ENCODE measurements at places on chromosomes 5 and 9. TPM values are rescaled to one million over a fixed set of nuclear protein-coding genes. Genes with fewer than 3 reads are reported as not detected.

DNA sequence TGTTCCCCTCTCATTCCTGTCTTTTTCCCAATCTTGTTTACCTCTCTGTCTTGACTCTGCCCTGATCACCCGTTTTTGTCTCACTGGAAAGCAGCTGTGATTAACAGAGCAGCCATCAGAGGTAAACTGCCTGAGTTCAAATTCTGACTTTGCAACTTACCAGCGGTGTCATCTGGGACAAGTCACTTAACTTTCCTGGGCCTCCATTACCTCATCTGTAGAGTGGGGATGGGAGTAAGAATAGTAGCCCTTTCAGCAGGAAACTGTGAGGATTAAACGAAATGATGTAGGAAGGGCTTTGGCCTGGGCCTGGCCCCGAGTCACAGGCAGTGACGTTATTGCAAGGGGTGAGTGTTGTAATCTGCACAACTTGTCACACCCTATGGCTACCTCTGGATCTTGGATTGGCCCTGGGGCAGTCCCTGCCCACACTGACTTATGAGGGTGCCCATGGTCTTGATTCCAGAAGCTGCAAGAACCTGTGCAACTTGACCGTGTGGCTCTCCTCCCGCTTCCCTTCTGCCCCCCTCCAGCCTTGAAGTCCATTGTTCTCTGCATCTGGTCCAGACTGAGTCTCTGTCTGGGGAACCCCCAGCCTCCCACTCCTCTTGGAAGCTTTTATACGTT is 657 bp upstream of the PCDH12 start:
- DNase-seq, result no peak

DNA sequence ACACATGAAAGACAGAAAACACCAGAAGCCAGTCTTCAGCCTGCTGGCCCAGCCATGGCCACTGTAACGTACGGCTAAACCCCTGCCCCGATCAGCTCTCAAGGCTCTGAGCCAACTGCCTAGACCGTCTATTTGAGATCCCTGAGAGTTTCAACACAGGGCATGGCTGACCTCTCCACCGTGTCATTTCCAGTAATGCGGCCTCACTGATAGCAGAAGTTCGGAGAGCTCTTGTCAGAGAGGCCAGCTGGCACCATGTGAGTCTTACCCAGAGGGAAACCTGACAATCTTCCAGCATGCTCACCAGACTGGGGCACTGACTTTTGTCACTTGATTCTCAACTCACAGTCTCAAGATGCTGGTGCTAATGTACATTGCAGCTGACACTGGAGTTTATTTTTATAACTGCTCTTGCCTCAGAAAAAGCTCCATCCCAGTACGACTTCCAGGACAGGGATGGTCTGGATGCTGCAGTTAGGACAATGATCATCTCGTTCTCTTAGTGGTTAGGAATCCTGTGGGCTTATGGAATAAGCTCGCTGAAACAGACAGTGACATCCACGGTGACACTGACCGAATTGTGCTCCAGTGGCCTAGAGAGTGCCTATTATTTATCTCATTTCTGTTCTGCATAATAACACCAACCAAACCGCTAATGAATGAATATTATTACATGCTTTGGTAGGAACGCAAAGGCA is 372.7 kb downstream of the ICE1 start:
- DNase-seq, result no peak

DNA sequence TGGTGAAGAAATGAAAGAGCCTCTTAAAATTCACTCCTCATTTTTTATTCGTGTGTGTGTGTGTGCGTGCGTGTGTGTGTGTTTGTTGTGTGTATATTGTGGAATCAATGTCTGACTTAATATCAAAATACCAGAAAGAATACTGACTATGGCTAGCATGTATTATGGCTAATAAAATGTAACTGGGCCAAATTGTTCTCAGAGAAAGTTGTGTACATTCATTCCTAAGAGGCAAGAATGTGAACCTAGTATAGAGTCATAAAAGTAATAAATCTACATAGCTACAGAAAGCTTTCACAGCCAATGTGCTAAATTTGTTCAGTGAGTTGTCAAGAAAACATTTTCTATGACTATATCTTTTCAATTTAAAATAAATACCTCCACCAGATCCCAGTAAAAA is 211.5 kb downstream of the EBF1 start:
- no peak for DNase-seq

FAM114A2 gene
- polyA plus RNA-seq, result 12.9 TPM

RAB3C gene
- not detected for polyA plus RNA-seq

Data from kidney (tissue), 22 donors.